ENCODE measurements at places on chromosomes 2 and 18.

- no peak for DNase-seq
Measured at GRCh38 chr2:25029183-25029554, 12.7 kb upstream of the EFR3B start.

DNA sequence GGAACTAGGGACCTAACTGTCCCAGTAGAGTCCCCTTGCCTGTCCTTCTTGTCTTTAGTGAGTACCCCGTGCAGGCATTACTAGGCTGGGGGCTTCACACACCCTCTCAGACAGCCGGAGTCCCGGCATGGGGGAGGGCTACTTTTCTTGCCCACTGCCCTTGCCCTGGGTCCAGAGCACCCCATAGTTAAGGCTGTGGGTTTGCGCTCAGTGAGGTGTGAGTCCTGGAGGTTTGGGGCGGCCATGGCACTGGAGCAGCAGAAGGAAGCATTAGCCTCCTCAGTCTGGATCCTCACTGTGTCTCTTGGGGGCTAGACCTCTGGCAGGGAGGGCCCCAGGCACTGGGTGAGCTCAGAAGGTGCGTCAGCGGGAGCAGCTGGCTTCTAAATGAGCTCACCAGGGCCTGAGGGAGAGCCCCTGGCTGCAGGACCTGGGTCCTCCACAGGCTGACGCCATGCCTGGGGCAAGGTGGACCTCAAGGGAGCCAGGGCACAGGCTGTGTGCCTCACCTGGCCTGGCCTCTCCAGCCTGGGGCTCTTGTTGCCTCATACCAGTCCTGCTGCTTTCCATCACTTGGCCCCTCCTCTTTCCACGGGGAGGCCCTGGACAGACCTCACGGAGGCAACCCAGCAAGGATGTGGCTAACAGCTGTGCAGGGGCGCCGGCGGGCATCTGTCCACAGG, 27.4 kb downstream of the HS6ST1 start:
- no peak for DNase-seq

GRCh38 chr2:40020997-40021396, 241.9 kb upstream of the THUMPD2 start:
- DNase-seq, result no peak

DNA sequence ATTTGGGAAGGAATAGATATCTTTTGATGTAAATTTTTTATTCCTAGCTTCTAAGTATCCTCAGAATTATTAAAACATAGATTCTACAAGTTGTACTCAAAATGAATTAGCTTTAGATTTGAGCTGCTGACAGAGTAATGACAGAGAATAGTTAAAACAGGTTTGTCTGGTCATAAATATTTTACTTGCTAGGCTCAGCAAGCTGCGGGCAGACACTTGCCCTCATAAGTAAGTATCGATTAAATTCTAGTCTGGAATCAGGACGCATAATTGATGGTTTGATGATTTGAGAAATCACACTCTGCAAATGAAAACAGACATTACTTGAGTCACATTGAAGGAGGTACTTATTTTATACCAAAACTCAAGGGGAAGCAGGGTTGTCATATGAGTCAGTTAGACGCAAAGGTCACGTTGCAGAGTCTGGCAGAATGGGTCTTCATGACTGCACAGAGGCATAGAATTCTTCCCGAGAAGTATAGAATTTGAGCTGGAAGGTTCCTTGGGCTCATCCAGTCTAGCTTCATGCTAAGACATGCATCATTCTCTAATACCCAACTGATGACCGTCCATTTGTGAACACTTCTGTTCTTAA, 27.5 kb downstream of the ARL4C start:
- DNase-seq, result no peak

DNA sequence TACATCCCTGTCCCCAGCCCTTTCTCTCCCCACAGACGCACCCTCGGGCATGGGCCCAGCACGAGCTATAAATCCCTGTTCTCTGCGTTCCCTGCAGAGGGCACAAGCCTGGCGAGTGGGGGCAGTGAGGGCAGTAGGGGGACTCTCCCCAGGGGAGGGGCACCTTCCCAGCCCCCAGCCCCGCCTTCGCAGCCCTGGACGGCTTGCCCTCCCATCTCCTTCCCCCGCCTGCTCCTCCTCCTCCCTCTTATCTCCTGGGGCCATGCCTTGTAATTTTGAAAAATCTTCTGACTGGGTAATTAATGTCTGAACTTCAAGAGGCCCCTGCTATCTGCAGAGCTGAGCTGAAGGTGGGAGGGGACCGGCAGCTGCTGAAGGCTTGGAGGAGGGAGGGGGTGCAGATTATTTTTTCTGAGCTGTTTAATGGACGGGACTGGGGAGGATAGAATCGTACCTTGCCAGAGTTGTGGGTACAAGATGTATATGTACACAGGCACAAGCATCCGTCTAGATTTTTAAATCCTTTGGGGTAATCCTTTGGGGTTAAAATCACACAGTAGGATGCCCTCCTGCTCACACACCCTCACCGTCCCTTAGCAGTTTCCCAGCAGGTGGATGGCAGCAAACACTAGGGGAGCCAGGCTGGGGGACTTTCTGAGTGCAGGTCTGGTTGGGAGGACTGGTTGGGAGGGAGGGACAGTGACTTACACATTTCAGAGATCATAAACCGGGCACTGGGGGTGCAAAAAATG, 121.9 kb downstream of the SMAD7 start:
- no peak for DNase-seq

GRCh38 chr18:74626049-74626874, 28.6 kb downstream of the ZNF407 start:
- DNase-seq, result no peak

DNA sequence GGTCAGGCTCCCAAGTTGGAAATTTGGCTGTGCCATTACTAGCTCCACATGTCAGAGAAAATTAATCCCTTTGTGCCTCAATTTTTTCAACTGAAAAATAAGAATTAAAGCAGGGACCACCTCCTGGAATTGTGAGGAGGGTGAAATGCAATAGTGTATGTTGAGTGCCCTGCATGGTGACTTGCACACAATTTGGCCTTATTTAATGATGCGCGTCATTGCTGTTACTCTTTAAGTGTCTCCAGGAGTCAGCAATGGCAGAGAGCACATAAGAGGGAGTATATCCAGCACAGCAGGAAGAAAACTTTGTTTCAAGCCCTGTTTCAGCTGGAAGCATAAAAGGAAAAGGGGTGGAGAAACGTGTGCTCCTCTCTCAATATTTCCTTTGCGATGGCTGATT, 215.8 kb downstream of the ALK start:
- DNase-seq, result no peak

- DNase-seq, result peak; percentile 12
Measured at GRCh38 chr18:38545071-38545470, 979.5 kb upstream of the CELF4 start.

DNA sequence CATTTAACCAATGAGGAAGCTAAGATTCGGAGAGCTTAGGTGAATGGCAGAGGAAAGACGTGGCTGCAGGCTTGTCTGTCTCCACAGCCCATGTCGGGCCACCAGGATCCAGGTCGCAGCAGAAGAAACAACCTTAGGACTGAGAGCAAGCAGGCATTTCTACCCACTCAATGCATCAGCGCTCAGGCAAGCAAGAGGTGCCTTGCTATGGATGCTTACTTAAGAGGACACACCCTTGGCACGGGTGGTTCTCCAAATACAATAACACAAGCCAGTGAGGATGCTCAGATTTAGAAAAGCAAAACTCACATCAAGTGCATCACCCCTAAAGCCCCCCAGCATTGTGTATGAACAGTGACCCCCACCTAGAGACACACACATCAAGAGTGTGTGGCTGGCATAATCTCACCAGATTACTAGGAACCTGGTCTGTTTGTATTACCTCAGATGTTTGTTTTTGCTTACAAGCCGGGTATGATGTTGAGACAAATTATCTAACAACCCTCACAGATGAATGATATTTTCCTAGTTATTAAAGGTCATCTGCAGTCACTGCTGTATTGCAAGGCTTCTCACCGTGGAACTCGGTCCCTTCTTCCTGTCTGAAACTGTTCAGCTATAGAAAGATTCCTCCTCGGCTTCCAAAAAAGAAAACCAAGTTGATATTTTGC, 34.2 kb upstream of the NPAS2 start:
- DNase-seq, result no peak

DNA sequence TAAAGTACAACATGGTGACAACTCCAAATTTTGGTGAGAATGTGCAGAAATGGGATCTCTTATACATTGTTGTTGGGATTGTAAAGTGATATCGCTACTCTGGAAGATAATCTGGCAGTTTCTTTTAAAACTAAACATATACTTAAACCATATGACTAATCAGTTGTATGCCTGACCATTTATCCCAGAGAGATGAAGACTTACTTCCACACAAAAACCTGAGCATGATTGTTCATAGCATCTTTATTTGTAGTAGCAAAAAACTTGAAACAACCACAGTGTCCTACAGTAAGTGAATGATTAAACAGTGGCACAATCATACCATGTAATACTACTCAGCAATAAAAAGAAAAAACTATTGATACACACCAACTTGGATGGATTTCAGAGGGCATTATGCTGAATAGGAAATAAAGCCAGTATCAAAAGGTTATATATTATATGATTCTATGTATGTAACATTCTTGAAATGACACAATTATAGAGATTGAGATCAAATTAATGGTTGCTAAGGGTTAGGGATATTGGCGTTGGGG, 47.3 kb downstream of the EPB41L5 start:
- DNase-seq, result no peak

GRCh38 chr2:157413326-157414035, 30.4 kb downstream of the CYTIP start:
- DNase-seq, result peak; percentile 85

DNA sequence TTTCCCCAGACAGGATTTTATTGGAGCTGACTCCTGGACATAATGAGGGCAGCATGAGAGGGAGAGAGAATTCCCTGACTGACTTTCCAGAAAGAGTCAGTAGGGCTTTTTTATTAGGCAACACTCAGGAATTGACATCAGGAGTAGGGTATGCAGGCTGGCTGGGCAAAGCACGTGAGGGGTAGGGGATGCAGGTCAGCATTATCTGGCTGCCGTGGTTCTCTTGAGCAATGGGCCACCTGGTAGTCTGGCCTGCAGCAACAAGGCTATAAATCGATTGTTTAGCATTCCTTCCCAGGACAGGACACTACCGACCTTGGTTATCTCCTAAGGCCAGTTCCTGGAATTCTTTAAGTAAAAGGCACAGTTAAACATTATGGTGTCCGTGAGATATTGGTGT, 160.8 kb upstream of the AGAP1 start:
- no peak for DNase-seq

DNA sequence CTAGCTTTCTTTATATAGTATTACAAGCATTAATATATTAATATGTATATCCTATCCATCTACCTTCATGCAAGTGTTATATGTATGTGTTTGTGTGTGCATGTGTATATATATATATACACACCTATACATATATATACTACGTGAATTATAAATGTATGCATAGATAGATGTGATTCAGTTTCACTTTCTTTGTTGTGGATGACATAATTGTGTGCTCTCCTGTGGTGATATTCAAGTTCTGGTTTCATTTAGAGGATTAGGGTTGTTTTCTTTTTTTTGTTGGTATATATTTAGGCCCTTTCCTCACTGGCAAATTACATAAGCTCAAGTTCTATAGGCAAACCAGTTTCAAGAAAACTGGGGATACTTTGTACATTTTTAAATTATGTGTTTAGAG, 225.7 kb upstream of the FANCL start:
- no peak for DNase-seq

- DNase-seq, result no peak
Measured at GRCh38 chr18:78431606-78432005, 548.0 kb upstream of the SALL3 start.

DNA sequence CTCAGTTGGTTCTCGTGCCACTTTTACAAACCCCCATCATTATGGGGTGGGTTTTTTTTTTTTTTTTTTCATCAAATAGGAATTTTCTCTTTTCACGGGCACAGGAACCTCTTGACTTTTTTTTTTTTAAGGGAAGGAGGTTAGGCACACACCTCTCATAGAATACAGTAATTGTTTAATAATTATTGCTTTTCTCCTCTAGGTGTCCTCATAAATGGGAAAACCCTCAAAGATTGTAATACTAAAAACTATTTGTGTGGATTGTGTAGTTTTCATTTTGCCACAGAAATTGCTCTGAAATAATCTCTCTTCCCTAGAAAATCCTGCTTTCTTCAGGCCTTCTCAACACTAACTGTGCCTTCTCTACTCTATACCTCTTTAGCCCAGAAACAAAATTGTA, 147.3 kb downstream of the GREB1L start:
- DNase-seq, result no peak

- DNase-seq, result no peak
Measured at GRCh38 chr18:5447442-5447841, 96.4 kb downstream of the EPB41L3 start.

DNA sequence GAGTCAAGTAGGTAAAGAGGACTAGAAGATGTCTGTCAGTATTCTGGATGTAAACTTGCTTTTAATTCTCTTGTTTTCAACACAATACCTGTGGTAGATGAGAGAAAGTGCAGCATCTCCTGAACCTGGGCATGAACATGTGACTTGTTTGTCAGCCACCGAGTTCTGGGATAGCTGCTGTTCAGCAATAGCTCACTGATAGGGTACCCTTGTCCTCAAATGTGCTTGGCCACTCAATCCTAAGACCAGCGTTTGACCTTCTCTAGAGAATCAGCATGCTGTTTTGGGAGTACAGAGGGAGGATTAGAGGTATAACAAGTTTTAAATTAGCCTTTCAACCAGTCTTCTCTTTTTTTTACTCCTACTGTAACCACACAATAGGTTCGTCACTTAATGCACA, 23.2 kb downstream of the RPIA start:
- DNase-seq, result no peak

- DNase-seq, result no peak
Measured at GRCh38 chr2:118686346-118686745, 161.1 kb downstream of the EN1 start.

DNA sequence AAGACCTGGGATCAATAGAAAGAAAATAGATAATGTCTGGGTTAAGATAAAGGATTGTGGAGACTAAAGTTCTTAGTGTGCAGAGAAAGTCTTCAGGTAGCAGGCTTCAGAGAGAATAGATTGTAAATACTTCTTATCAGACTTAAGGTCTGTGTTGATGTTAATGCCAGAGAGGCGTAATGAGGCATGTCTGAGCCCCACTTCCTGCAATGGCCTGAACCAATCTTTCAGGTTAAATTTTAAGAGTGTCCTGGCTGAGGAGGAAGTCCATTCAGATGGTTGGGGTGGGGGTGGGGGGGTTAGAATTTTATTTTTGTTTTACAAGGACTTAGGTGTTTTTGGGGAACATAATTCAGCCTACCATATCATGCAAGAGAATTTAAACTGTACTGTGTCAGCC, 129.5 kb downstream of the EVA1A start:
- DNase-seq, result no peak

DNA sequence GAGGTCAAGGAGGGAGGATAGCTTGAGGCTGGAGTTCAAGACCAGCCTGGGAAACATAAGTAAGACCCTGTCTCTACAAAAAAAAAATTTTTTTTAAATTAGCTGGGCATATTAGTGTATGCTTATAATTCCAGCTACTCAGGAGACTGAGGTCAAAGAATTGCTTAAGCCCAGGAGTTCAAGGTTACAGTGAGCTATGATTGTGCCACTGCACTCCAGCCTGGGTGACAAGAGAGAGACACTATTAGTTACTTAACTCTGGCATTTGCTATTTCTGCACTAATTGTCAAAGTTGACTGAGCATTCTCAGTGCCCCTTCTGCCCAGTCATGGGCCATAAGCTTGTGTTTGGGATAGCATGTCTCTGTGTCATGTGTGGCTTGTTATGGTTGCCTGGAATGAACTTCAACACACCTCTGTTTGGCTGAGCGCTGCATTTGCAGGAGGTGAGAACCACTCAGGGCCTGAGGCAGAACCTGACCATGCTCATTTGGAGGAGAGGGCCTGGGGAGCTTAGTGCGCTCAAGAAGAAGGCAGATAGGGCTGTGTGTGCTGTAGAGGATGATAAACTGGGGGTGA, 77.7 kb downstream of the SH3RF3 start:
- no peak for DNase-seq
